ENCODE measurements at places on chromosomes 11 and 22. TPM values are rescaled to one million over a fixed set of nuclear protein-coding genes. Genes with fewer than 3 reads are reported as not detected.

The DEPDC7 gene
- total RNA-seq = 25.3 TPM

The OTOG gene
- not detected for total RNA-seq

The KRTAP5-9 gene
- total RNA-seq = not detected

The ART5 gene
- total RNA-seq = not detected

The PANX3 gene
- total RNA-seq = not detected

The OR52N4 gene
- total RNA-seq = not detected

The CALCA gene
- total RNA-seq = not detected

The FOLR2 gene
- not detected for total RNA-seq

The DDX10 gene
- total RNA-seq = 33.7 TPM

The MTA2 gene
- 165 TPM for total RNA-seq

The TEAD1 gene
- total RNA-seq = 114 TPM

The INPPL1 gene
- total RNA-seq = 94.3 TPM

The SCGB1A1 gene
- not detected for total RNA-seq

The DYNC2H1 gene
- total RNA-seq = 60.9 TPM

The FAM118A gene
- total RNA-seq = 15.1 TPM

The CRYBB2 gene
- 0.15 TPM for total RNA-seq

Measured in A375 (cell line).